A549 treated with RU486 at 1 μM for 4 hours (cell line): ENCODE measurements at places on chromosomes 6 and 20. TPM values are rescaled to one million over a fixed set of nuclear protein-coding genes. Genes with fewer than 3 reads are reported as not detected.

The LY6G6D gene
- total RNA-seq, result not detected in 5 replicates

The PTPRK gene
- 13.0 to 17.5 TPM (median 15.1 TPM) in 5 replicates for total RNA-seq

The BMP6 gene
- total RNA-seq, result 13.7 to 21.7 TPM (median 20.3 TPM) in 5 replicates

The GSTA2 gene
- total RNA-seq, result not detected in 5 replicates

The DACT2 gene
- total RNA-seq, result 0.07 to 0.65 TPM (median 0.25 TPM) in 5 replicates

The SAPCD1 gene
- 2.0 to 4.2 TPM (median 3.7 TPM) in 5 replicates for total RNA-seq

The SOX4 gene
- 7.6 to 15.7 TPM (median 14.1 TPM) in 5 replicates for total RNA-seq

The HLA-DQA1 gene
- not detected in 5 replicates for total RNA-seq

The CLVS2 gene
- 0.05 to 0.13 TPM (median 0.11 TPM) in 4 of 5 replicates, not detected in the other for total RNA-seq

The SLC17A3 gene
- 0.53 to 1.4 TPM (median 0.93 TPM) in 5 replicates for total RNA-seq

The SIRPD gene
- not detected in 5 replicates for total RNA-seq

The CFAP61 gene
- total RNA-seq, result 0.16 to 0.92 TPM (median 0.47 TPM) in 4 of 5 replicates, not detected in the other

The BTBD3 gene
- total RNA-seq, result 10.0 to 18.8 TPM (median 17.6 TPM) in 5 replicates

The OR2J3 gene
- total RNA-seq, result not detected in 5 replicates

The BANF2 gene
- not detected in 5 replicates for total RNA-seq

The C20orf141 gene
- total RNA-seq, result 0.34 to 0.66 TPM (median 0.36 TPM) in 3 of 5 replicates, not detected in the others

The SLC17A9 gene
- total RNA-seq, result 0.02 to 0.43 TPM (median 0.25 TPM) in 3 of 5 replicates, not detected in the others

The SKIC2 gene
- 19.8 to 25.9 TPM (median 24.7 TPM) in 5 replicates for total RNA-seq

The INSM1 gene
- not detected in 5 replicates for total RNA-seq

The IMPG1 gene
- not detected in 5 replicates for total RNA-seq

The NKAPL gene
- total RNA-seq, result not detected in 5 replicates

The MICB gene
- 6.0 to 8.4 TPM (median 7.5 TPM) in 5 replicates for total RNA-seq
